ENCODE measurements at places on chromosomes 6 and 20.

DNA sequence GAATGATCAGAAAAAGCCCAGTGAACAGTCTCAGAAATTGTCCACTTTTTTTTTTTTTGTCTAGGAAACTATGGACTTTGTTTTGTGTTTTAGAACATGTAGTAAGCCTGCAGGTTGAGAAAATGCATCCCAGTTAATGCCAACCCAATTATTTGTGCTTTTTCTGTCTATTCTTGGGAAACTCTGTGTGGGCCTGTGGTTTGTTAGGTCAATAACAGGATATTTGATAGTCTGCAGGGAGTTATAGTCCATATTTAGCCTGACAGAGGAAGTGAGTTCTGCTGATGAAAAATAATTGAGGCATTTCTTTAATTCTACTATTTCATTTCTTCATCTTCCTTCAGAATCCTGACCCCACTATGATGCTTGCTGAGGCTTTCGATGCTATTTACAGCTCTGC is 154.0 kb upstream of the LAMP5 start:
- DNase-seq = no peak

DNA sequence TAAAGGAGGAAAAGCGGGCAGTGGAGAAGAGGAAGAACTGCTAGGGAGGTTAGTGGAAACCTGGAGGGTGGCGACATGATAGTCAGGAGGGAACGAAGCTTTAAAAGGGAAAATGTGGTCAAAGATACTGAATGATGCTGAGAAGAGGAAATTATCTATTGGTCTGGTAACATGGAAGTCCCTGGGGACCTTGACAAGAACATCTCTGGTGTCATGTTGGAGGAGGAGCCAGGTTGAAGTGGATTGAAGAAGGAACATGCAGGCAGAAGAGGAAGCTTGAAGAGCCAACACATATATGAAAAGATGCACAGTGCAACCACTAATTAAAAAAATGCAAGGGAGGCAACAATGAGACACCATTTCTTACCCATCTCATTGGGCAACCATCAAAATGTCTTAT is 251.9 kb upstream of the RNF24 start:
- DNase-seq = no peak

DNA sequence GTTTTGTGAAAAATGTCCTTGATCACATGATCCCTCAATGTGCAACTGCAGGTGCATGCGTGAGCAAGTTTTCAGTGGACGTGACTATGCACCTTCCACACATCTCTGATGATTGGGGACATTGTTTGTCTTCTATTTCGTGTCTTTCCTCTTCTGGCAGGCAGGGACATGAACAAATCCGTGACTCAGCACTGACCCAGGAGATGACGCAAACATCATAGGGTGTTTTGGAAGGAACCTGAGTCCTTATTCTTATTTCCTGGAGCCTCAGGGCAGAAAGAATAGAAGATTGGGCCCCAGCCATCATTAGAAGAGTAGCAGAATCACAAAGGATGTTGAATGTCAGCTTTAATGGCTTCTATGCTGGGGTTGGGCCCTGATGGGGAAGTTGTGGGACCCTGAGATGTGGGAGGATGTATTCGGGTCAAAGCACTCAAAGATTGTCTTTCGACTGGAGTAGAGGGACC is 11.9 kb upstream of the SIRPD start:
- DNase-seq = no peak

DNA sequence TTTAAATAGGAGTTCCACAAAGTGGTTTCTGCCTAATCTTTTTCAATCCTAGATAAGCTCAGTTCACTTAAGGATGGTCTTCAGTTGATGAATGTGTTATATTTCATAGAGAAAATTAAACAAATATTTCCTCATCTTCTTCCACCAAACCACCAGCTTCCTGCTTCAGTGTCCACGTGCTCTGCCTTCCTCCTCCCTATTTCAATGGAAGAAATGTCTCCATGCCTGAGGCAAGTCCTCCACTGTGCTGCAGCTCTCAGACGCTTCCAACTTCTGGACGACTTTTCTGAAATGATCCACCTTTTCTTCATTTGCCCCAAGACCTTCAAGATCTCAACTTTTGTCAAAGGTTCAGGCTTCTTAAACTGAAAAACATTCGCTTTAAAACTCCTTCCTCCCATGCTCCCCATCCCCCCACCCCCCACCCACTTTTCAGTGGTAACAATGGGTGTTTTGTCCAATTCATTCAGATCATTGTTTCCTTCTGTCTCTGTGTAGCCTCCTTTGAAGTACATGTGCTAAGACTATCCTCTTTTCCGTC is 25.3 kb upstream of the FABP7 start:
- no peak for DNase-seq

DNA sequence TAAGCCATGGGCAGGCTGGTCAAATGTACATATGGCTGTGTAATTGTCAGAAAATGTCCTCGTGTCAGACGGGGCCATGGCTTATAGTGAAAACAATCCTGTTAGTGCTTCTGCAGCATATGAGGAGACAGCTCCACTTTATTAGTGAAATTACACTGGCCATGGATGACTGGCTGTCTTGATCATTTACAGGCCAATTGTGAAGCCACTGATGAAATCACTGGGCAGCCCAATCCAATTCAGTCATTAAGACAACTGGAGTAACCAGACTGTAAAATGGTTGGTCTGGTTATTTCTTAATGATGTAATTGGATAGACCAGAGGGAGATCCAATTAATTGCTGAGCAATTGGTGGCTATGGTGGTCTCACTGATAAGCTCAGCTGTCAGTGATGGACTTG is 749.5 kb downstream of the KIF16B start:
- DNase-seq = no peak

DNA sequence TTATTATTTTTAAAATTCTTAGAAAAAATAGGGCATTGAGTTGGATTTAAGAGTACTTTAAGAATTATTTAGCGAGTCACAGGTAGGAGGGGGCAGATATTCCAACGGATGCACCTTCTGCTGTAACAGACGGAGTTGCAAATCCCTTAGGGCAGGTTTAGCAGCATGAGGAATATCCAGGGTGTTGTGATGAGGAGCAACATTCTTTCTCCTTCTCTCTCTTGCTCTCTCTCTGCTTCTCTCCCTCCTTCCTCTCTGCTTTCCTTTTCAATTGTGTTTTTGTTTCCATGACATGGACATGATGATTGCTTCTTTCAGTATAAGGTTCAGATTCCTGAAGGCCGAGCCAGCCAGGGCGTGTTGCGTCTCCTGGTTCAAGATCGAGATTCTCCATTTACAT is 28.9 kb downstream of the CDH26 start:
- DNase-seq = no peak

DNA sequence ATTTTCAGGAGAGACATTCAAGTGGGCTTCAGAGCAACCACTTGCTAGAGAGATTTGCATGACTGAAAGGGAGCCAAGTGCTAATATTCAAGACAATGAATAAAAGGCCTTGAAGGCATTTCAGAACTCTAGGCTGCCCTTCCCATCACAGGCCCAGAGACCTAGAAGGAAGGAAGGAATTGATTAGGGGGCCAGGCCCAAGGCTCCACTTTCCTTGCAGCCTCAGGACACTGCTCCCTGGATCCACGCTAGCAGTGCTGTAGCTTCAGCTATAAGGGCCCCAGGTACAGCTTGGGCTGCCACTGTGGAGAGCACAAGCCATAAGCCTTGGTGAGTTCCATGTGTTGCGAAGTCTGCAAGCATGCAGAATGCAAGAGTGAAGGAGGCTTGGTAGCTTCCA is 731.9 kb upstream of the FLRT3 start:
- DNase-seq = no peak

DNA sequence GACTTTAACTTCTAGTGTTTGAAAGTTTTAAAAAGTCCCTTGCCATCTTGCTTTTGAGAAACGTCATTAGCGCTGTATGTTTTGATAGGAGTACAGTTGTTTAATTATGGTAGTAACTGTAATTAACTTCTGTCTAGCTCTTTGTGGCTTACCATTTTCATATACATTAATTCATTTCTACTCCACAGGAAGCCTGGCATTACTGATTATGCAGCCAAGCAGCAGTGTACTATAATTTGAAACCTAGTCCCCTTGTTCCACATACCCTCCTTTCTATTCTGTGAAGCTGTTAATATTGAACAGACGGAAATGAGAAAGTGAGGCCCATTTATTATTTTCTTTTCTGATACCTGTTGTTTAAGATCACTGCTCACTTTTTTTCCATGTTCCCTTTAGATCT is 235.4 kb downstream of the CDKAL1 start:
- DNase-seq = no peak

DNA sequence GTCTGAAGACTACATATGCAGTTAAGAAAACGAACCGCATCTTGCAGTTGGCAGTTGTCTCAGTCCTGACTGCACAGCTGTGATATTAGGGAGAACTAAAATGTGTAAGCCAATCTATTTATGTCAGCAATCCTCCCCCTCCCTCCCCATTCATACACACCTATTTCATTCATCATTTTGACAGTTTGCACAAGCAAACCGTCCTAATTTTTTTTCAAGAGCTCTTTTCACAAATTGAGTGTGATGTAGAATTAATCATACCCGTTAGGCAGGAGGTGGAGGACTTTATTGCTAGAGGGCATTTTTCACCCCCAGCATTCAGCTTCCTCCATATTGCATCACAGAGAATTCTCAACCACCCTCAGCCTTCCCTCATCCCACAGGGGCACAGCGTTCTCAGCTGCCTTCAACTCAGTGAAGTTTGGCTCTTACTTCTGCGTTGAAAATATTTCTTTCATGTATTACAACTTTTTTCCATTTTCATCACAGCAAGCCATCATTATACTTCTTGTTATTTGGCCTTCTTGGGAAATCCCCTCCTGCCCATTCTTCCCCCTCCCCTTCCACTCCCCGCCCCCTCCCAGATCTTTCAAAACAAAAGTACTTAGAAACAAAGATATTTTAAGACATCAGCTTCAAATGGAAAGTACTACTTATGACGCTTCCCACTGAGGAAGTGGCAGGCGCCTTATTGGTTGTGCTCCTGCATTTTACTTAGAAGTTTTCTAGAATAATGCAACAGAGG is 37.5 kb downstream of the NOX3 start:
- no peak for DNase-seq

DNA sequence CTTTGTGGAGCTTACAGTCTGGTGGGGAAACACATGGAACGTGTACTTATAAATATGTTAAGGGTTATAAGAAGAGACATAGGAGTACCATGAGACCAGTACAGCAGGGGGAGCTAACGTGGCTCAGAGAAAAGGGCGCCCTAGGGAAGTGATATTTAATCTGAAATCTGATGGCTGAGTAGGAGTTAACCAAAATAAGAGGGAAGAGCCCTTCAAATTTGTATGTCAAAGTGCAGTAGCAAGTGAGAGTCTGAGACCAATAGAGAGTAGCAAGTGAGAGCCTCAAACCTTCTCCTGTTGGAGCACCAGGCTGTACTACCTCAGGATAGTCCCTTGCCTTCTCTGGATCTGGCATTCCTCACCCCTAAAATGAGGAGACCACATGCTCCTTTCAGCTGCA is 6.1 kb upstream of the PKIG start:
- DNase-seq = no peak

DNA sequence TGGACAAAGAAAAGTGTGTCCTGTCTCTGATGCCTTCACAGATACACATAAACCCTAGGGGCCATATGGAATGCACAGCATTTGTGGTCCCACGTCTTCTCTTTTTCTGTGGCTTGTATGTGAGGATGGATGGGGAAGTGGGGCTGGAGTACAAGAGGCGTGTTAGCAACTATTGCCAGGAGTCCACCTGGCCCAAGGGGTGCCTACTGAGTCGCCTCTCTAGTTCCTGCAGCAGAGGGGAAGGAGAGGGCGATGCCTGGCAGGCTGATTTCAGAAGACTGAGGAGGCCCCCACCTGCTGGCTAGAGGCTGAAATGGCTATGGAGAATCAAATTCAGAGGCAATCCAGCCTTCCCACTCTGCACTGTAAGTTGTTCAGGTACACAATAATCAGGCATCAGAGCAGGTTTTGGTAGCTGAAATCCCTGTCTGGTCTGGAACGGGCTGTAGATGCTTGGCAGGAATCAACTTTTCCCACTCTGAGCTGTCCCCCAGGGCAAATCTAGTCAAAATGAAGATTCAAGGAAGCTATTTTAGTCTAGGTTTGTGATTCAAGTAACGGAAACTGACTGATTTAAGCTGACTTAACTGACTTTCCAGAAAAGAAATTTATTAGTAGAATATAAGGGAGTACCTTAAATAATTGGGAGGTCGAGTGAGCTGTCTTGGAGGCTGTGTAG is 14.9 kb upstream of the PPARD start:
- DNase-seq = no peak

- no peak for DNase-seq
Observed at GRCh38 chr6:150600010-150600300, 270 bp downstream of the PLEKHG1 start.

- DNase-seq = no peak
Observed at GRCh38 chr6:167162591-167162990, 4.8 kb upstream of the GPR31 start.

- DNase-seq = no peak
Observed at GRCh38 chr6:28839443-28840120, 84.2 kb downstream of the TRIM27 start.

GRCh38 chr20:50589548-50590347 is 79.6 kb downstream of the PTPN1 start:
- no peak for DNase-seq

DNA sequence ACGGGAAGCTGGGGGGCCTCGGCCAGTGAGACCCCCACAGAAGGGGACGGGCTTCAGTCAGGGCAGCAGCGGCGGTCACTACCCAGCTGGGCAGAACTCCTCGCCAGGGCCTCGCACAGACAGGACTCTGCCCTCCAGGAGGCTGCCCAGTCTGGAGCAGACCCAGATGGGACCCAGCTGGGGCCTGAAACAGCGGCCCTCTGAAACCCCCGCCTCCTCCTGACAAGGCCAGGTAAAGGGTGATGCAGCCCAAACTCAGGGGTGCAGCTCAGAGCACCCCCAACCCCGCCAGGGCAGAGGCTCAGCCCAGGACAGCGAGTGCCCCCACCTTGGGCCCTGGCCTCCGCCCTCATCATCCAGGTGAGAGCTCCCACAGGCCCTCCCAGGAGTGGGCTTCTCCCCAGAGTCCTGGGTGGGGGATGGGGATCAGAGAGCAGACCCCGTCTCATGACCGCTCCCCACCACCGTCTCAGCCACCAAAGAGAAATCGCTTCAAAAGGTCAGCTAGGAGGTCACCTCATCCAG is 2.2 kb downstream of the EEF1A2 start:
- DNase-seq = no peak

GRCh38 chr6:29516108-29516507 is 28.4 kb upstream of the MAS1L start:
- DNase-seq = no peak

DNA sequence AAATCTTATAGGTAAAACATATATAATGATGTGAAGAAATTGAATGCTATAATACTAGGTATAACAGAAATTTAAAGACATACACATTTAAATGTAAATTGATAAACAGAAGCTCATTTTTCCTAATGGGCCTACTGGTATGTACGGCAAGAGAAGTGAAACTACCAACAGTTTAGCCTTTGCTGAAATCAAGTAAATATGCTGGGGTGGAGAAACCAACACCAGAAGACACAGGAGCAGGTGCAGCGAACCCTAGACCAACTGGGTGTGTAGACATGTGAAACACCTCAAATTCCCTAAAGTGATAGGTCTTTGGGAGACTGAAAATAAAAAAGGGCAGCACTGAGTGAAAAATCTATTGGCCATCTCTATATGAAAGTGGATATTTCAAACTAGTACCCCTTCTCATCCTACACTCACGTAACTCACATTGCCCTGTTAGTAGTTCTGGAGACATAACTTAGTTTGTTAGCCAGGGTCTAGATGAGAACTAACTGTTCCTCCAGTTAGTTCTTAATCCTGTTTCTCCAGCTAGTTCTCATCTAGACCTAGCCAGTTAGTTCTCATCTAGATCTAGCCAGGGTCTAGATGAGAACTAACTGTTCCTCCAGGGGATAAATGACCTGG is 53.1 kb downstream of the SLC35D3 start:
- DNase-seq = no peak
